ENCODE measurements at places on chromosomes 2 and 18.

GRCh38 chr2:24429197-24430074 is 61.6 kb upstream of the NCOA1 start:
- H3K36me3 ChIP-seq, result no peaks in the 10 kb centered on the region
- DNase-seq, result no peak
- H3K4me1 ChIP-seq, result no peaks in the 10 kb centered on the region
- no peaks in the 10 kb centered on the region for H3K27me3 ChIP-seq
- H3K4me3 ChIP-seq, result no peak overlapping the region

DNA sequence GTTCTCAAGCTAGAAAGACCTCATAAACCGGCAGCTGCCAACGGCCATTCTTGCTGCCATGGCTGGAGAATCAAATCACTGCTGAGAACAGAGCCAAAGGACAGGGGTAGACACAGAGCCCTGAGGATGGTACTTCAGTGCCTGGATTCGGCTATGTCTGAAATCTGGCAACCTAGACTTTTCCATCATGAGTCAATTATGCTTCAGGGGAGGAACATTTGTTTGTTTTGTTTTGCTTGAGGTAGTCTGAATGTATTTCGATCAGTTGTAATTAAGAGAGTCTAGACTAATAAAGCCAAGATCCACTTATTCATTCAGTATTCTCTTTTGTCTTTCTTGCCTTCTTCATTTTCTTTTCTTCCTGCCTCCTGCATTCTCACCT is 122.8 kb upstream of the SH3BP4 start:
- H3K27me3 ChIP-seq, result no peaks in the 10 kb centered on the region
- H3K36me3 ChIP-seq, result no peaks in the 10 kb centered on the region
- H3K4me1 ChIP-seq, result peaks cover 8% of the 10 kb centered on the region
- H3K27ac ChIP-seq, result no peak overlapping the region
- no peak overlapping the region for H3K4me3 ChIP-seq
- DNase-seq, result no peak

DNA sequence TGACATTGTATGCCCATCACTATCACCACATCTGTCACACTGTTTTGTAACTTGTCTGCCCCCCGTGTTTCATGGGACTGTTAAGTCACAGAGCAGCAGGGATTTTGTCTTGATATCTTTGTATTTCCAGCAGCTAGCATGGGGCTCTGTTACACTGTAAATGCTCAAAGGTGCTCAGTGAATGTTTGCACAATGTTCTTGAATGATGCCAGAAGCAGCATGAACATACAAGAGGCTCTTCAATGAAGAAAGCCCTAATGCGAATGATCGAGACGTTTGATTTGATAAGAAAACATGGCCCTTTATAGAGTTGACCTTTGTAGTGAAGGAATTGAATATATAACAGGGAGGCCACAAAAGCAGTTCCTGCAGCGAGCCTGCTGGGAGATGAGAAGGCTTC is 120.9 kb upstream of the TTC39C start:
- peaks cover 6% of the 10 kb centered on the region for H3K27me3 ChIP-seq
- DNase-seq, result no peak
- H3K27ac ChIP-seq, result no peak overlapping the region
- no peaks in the 10 kb centered on the region for H3K36me3 ChIP-seq
- no peak overlapping the region for H3K4me3 ChIP-seq
- H3K4me1 ChIP-seq, result no peaks in the 10 kb centered on the region

GRCh38 chr2:49719241-49719640 is 564.9 kb upstream of the FSHR start:
- H3K27ac ChIP-seq, result no peak overlapping the region
- no peaks in the 10 kb centered on the region for H3K4me1 ChIP-seq
- no peak for DNase-seq

- H3K27ac ChIP-seq, result no peak overlapping the region
- no peaks in the 10 kb centered on the region for H3K4me1 ChIP-seq
- no peaks in the 10 kb centered on the region for H3K36me3 ChIP-seq
- peaks cover 3% of the 10 kb centered on the region for H3K27me3 ChIP-seq
Observed at GRCh38 chr2:159880729-159881128, 82.7 kb upstream of the CD302 start.

GRCh38 chr2:23618794-23619530 is 234.0 kb downstream of the KLHL29 start:
- peaks cover 13% of the 10 kb centered on the region for H3K36me3 ChIP-seq
- no peaks in the 10 kb centered on the region for H3K27me3 ChIP-seq
- H3K4me1 ChIP-seq, result peaks cover 76% of the 10 kb centered on the region
- H3K27ac ChIP-seq, result no peak overlapping the region
- H3K4me3 ChIP-seq, result no peak overlapping the region

GRCh38 chr2:186599186-186599778 is 9.4 kb downstream of the ITGAV start:
- H3K4me1 ChIP-seq, result peaks cover 23% of the 10 kb centered on the region
- H3K27me3 ChIP-seq, result no peaks in the 10 kb centered on the region
- no peak overlapping the region for H3K4me3 ChIP-seq
- peaks cover 4% of the 10 kb centered on the region for H3K36me3 ChIP-seq
- H3K27ac ChIP-seq, result no peak overlapping the region

- no peaks in the 10 kb centered on the region for H3K27me3 ChIP-seq
- no peak for DNase-seq
- H3K27ac ChIP-seq, result no peak overlapping the region
Observed at GRCh38 chr2:27378096-27378808, 2.3 kb downstream of the ZNF513 start.

DNA sequence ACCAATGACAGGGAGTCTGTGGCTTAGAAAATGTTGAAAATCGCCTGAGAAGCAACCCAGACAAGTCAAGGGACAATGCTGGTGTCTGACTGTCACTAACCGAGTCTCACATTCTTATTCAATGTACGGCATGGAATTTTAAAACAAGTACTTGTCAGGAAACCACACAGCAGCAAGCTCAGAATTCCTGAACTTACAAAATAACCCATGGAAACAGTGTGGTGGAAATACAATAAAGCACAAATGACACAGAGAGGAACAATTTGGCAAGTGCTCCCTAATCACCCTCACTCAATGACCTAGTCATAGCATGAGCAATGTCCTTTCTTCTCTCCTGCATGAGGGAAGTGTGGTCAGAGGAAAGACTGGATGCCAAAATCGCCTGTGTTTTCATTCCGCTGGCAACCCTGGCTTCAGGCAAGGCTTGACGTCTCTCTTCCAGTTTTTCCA is 154.0 kb downstream of the SATB2 start:
- no peak overlapping the region for H3K27ac ChIP-seq
- no peaks in the 10 kb centered on the region for H3K27me3 ChIP-seq
- no peak for DNase-seq
- H3K36me3 ChIP-seq, result no peaks in the 10 kb centered on the region

DNA sequence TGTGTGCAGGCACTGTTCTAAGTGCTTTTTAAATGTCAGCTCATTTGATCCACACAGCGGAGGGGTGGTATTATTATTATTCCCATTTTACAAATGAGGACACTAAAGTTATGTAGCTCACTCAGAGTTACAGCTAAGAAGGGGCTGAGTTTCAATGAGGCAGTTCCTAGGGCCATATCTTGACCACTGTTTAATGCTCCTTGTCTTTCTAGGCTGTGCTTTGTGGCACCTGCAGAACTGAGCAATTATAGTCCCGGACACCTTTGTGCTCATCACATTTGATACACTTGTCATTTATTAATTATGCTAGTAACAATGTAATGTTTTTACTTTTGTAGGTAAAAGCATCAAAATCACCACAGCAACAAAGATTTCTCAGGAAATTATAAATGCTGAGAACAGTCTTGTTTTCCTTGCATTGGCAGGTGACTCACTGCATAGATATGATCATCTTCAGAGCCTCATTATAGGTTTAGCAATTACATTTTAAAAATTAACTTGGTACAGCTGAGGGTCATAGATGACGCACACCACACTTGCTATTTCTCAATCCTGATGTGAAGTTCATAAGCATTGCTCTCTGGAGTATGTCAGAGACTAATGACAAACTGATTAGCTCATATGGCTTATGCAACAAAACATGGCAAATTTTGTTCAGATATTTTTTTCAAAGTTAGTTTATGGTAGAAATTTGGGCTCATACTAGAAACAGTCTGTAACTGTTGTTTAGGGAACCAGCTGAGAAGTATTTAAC is 366.8 kb downstream of the TGIF1 start:
- H3K4me3 ChIP-seq, result no peak overlapping the region
- H3K27me3 ChIP-seq, result peaks cover 3% of the 10 kb centered on the region
- no peak for DNase-seq
- H3K4me1 ChIP-seq, result peaks cover 5% of the 10 kb centered on the region
- no peak overlapping the region for H3K27ac ChIP-seq

- no peak overlapping the region for H3K4me3 ChIP-seq
- DNase-seq, result no peak
- peaks cover 10% of the 10 kb centered on the region for H3K36me3 ChIP-seq
- no peaks in the 10 kb centered on the region for H3K27me3 ChIP-seq
Observed at GRCh38 chr2:230453006-230453405, 37.0 kb downstream of the SP100 start.

DNA sequence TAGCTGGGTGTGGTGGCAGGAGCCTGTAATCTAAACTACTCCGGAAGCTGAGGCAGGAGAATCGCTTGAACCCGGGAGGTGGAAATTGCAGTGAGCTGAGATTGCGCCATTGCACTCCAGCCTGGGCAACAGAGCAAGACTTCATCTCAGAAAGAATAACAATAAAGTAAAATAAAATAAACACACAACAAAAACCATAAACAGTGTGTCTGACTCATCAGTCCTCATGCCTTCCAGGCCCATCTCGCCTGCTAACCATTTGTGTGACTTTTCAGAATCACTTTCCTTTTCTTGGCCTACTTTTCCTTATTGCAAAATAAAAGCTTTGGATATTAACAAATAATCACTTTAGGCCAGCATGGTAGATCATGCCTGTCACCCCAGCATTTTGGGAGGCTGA is 42.0 kb upstream of the ASXL2 start:
- H3K27me3 ChIP-seq, result peaks cover 3% of the 10 kb centered on the region
- H3K4me1 ChIP-seq, result peaks cover 6% of the 10 kb centered on the region
- no peak overlapping the region for H3K27ac ChIP-seq
- no peak overlapping the region for H3K4me3 ChIP-seq

- H3K36me3 ChIP-seq, result no peaks in the 10 kb centered on the region
- no peak for DNase-seq
- no peak overlapping the region for H3K27ac ChIP-seq
- H3K4me1 ChIP-seq, result no peaks in the 10 kb centered on the region
- no peaks in the 10 kb centered on the region for H3K27me3 ChIP-seq
Observed at GRCh38 chr2:195413944-195414343, 243.1 kb upstream of the SLC39A10 start.

DNA sequence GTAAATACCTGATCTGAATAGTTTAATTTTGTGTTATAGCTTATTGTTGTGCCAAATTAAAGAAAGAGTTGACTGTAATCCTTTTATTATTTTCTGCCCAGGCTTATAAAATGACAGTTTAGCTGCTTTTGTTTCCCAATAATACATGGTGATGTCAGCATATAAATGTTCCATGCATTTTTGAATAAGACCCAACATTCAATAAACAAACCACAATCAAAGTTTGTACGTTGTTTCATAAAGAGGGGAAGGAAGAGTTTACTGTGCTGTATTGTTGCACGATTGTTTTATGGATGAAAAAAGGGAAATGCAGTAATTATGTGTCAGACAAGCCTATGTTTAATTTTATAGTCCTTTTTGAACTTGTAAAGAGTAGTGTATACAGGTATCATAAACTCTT is 177.2 kb upstream of the SCN7A start:
- no peak overlapping the region for H3K4me3 ChIP-seq
- DNase-seq, result no peak
- peaks cover 4% of the 10 kb centered on the region for H3K4me1 ChIP-seq
- H3K36me3 ChIP-seq, result no peaks in the 10 kb centered on the region
- no peaks in the 10 kb centered on the region for H3K27me3 ChIP-seq

DNA sequence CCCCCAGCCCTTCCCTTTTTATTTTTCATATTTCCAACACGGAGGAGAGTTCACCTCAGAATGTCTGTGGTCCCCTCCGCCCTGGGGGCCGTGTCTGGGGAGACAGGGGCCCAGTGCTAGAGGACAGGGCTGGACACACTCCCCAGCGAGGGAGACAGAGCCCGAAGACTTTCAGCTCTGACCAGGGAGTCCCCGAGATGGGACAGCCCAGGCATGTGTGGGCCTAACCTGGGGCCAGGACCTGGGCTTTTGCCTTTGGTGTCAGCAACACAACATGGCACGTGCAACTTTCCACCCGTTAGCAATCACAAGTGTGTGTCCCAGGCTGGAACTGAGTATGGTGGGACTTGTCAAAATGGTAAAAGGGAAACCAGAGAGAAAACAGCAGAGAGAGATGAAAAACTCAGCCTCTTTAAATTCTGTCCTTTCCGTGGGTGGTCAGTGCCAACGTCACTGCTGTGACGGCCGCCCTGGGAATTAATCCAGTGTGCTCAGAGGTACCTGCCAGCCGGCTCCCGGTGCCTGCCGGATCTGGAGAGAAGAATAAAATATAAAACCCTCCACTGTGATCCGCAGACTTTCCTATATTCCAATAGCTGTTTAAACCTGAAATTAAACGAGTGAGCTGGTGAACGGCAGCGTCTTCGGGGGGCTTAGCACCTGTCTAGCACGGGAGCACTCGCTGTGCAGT is 245.8 kb downstream of the EIPR1 start:
- no peaks in the 10 kb centered on the region for H3K27me3 ChIP-seq
- no peak overlapping the region for H3K27ac ChIP-seq

DNA sequence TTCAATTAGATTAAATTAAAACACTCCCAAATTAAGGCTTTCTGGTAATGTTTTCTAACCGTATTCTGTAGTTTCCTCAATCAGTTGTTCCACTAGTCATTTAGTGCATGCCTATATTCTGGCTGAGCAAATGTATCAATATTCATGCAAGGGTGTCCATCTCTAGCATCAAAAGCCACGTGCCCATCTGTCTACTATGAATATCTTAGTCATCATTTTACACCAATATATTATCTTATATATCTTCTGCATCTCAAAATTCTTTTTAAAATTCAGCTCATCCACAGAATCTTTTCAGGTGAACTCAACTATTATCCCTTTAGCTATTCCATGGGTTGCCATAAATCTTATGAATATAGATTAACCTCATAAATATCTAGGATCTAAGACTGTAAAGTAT is 488.2 kb downstream of the PARD3B start:
- H3K4me3 ChIP-seq, result no peak overlapping the region
- no peaks in the 10 kb centered on the region for H3K36me3 ChIP-seq
- peaks cover 12% of the 10 kb centered on the region for H3K4me1 ChIP-seq
- no peak for DNase-seq
- H3K27me3 ChIP-seq, result no peaks in the 10 kb centered on the region

- peaks cover 14% of the 10 kb centered on the region for H3K27me3 ChIP-seq
- peaks cover 29% of the 10 kb centered on the region for H3K4me1 ChIP-seq
- H3K4me3 ChIP-seq, result no peak overlapping the region
Observed at GRCh38 chr2:105578166-105578565, 166.5 kb upstream of the NCK2 start.

GRCh38 chr2:134246154-134246874 is 7.6 kb upstream of the MGAT5 start:
- H3K27ac ChIP-seq, result no peak overlapping the region
- no peaks in the 10 kb centered on the region for H3K27me3 ChIP-seq
- no peaks in the 10 kb centered on the region for H3K36me3 ChIP-seq
- no peak for DNase-seq
- H3K4me1 ChIP-seq, result peaks cover 6% of the 10 kb centered on the region

GRCh38 chr2:17544256-17544655 is 3.8 kb downstream of the VSNL1 start:
- no peak for DNase-seq
- H3K4me3 ChIP-seq, result no peak overlapping the region

Measured in type B pancreatic cell (in vitro differentiated cells).